ENCODE measurements at places on chromosomes 7 and 10.

DNA sequence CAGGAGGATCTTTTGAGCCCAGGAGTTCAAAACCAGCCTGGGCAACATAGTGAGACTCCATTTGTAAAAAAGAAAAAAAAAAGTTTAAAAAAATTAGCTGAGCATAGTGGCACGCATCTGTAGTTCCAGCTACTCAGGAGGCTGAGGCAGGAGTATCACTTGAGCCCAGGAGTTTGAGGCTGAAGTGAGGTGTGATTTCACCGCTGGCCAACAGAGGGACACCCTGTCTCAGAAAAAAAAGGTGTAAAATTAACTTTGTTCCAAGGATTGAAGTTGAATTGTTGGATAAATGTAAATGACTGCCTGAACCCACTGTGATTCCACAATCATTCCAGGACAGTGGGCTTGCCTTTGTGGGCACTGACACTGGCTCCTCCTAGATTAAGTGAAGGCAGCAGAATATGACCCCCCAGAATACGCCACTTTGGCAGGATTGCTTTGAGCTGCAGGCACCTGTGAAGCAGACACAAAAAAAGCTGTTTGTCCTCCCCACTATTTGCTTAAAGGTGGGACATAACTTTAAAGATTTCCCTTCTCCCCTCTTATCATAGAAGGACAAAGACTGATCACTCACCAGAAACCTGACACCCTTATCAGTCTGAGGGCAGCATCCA lies 57.2 kb upstream of the FOXI2 start:
- DNase-seq, result no peak

DNA sequence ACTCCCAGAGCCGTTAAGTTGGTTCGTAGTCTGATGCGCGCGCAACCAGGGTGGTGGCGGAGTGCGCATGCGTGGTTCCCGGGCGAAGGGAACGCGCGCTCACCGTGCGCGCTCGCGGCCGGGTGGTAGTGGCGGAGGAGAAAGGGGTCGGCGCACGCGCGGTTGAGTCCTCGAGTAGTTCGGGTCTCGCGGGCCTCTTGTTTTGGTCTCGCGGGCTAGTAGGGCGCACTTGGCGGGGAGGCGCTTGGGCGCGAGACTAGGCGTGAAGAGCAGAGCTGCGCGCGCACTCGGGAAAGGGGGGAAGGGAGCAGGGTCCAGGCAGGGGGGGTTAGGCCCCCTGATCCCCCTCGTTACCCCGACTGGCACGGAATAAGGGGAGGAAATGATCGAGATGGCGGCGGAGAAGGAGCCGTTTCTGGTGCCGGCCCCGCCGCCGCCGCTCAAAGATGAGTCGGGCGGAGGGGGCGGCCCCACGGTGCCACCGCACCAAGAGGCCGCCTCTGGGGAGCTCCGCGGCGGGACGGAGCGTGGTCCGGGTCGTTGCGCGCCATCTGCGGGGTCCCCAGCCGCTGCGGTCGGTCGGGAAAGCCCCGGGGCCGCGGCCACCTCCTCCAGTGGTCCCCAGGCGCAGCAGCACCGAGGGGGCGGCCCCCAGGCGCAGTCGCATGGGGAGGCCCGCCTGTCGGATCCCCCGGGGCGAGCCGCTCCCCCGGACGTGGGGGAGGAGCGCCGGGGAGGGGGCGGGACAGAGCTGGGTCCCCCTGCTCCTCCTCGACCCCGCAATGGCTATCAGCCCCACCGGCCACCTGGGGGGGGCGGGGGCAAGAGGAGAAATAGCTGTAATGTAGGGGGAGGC lies at the start of gene MEPCE:
Gene MEPCE (plus strand): TSS at position 195 of the 856 bp plus-strand sequence. CDS start 188 bp downstream, at position 383.
- peak; percentile 98 for DNase-seq

- DNase-seq, result peak; percentile 15
These were observed 139.7 kb downstream of the HTR7 start for GRCh38 chr10:90718182-90718581.

GRCh38 chr10:108454793-108455192 lies 1290.3 kb upstream of the SORCS1 start:
- DNase-seq, result peak; percentile 90

DNA sequence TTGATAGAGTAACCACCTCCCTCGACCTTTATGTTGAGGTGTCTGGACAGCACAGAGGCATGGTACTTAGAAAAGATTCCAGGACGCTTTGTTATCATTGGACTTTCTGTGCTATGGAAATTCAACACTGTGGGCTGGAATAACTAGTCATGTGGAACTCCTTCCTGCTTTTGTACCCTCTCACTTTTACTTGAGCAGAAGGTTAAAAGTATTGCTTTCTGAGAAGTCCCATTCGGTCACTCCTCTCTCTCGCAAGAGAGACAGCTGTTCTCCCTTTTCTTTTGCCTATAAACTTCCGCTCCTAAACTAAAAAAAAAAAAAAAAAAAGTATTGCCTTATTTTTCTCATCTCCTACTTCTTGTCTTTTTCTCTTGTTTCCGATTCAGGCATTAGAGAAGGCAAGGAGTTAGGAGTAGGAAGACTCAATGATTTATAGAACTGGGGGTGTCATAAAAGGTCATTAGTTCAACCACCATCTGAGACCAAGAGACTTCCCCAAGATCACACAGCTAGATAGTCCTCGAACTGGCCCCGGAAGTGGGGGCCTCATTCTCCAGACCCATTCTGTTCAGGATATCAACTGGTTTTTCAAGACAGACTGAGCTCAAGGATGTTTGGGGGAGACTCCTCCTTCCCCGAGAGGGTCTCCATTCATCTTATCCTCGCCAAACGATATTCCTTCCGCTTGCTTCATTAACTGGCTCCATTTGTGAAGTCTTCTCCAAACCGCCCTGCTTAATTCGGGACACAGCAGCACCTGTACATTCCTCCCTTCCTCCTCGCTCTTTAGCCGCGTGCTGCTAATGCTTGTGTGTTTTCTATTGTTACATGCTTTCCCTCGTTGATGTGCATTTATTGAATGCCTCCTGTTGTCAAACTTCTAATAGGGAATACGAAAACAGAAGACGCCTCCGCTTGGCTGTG lies 995 bp upstream of the INPP5F start:
- DNase-seq, result peak; percentile 9

DNA sequence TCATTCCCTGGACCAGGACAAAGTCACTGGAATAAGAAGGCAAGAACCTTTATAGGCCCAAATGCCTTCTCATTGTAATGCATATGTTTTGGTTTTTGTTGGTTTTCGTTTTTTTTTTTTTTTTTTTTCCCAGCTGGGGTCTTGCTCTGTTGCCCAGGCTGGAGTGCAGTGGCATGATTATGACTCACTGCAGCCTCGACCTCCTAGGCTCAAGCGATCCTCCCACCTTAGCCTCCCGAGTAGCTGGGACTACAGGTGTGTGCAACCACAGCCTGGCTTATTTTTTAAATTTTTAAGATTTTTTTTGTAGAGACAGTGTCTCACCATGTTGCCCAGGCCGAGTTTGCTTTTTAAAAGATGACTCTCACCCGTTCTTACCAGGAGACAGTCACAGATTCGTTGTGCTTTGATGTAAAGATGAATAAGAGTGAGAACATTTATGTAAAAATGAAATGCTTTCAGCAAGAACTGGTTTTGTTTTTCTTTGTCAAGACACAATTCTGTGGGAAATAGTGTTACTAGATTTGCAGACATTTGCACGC lies 7.6 kb downstream of the IQCE start:
- no peak for DNase-seq

DNA sequence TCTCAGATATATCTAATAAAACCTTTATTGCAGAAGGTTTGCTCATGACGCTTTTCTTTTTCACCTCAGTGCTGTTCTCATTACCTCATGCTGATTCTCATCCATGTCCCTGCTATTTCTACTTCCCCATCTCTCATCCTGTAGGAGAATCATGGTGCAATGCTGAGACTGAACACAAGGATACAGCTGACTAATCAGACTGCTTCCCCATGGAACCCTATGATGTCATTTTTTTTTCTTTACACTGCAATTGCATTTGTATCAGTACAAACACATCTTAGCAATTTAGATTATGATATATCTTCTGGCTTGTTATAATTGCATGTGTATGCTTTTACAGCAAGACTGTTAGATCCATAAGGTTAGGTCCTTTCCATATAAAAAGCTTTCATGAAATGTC lies 93.7 kb downstream of the SEMA3A start:
- peak; percentile 45 for DNase-seq

GRCh38 chr10:92929896-92930295 lies 81.6 kb downstream of the EXOC6 start:
- DNase-seq, result no peak

DNA sequence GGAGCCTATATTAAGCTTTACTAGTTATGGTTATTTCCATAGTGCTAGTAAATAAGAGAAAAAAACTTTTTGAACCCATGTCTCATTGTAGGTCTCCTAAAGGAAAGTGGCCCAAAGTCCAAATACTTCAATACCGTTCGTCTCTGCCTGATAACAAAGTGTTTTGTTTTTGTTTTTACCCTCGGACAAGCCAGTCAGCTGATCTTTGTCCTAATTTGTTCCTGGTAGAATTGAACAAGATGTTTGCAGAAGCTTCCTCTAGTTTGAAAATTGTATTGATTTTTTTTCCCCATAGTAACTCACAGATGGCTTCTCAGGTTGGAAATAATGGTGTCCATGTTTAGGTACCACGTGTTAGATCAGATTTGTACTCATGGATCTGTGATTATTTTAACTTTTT lies 335.8 kb upstream of the KAT6B start:
- no peak for DNase-seq

GRCh38 chr7:104950754-104951153 lies 63.3 kb upstream of the KMT2E start:
- DNase-seq, result peak; percentile 22

DNA sequence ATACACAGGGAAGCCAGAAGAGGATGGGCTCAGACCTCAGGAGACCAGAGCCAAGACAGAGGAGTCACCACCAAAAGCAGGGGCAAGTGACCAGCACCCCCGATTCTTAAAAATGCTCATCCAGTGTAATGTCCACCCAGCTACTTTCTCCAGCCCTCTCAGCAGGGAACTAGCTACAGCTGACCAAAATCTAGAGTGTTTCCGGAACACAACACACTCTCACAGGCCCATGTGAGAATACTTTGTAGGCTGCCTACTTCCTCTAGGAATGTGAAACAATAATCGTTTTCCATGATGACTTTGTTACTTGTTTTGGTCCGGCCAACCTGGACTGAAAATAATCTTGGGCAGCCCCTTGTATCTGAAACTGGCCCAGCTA lies 14.5 kb downstream of the PSAP start:
- DNase-seq, result no peak

GRCh38 chr10:131418681-131419080 lies 107.2 kb upstream of the TCERG1L start:
- DNase-seq, result peak; percentile 2

GRCh38 chr7:66261941-66262340 lies 56.8 kb downstream of the TPST1 start:
- no peak for DNase-seq

DNA sequence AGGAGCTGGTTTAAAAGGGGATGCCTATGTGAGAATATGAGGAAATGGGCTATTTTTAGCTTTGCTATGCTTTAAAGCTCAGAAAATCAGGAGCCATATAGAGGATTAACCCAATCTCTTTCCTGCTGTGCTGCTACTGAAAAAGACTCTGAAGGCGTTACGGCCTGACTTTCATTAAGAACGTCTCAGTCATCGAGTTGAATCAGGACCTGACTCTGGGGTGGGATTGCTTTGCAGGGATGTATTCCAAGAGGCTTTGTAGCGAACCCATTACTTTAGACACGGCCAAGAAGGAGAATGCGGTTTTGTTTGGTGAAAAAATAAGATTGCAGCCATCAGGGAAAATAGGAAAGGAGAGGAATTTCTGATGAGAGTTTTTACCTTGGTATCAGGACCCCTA lies 426.9 kb downstream of the CCSER2 start:
- DNase-seq, result no peak

GRCh38 chr10:61882621-61883370 lies 18.7 kb upstream of the ARID5B start:
- DNase-seq, result peak; percentile 79

- DNase-seq, result peak; percentile 53
These were observed 220.5 kb upstream of the HGF start for GRCh38 chr7:81990395-81990794.

DNA sequence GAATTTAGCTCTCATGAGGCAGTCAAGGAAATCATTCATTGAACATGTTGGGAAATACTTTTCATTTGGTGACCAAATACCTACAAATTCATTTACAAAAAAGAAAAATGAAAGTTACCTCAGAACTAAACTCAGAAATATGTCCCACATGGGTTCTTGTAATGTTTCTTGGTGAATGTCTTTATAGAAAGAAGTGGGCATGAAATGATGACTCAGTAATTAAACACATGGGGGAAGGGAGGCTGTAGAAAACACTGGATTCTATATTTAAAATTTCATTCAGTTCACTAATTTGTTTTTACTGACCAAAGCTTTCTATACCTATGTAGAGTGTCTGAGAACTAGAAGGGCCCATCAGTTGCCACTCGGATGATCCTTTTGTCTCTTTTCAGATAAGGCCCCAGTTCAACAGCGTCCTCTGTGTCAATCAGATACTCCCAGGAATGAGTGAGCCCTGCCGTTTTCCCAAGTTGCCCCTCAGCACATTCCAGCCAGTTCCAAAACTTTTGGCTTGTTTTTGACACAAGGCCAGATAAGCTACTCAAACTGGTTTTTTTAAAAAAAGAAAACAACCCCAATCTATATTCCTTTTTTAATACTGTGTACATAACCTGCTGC lies 49.3 kb upstream of the AGBL3 start:
- DNase-seq, result peak; percentile 27

DNA sequence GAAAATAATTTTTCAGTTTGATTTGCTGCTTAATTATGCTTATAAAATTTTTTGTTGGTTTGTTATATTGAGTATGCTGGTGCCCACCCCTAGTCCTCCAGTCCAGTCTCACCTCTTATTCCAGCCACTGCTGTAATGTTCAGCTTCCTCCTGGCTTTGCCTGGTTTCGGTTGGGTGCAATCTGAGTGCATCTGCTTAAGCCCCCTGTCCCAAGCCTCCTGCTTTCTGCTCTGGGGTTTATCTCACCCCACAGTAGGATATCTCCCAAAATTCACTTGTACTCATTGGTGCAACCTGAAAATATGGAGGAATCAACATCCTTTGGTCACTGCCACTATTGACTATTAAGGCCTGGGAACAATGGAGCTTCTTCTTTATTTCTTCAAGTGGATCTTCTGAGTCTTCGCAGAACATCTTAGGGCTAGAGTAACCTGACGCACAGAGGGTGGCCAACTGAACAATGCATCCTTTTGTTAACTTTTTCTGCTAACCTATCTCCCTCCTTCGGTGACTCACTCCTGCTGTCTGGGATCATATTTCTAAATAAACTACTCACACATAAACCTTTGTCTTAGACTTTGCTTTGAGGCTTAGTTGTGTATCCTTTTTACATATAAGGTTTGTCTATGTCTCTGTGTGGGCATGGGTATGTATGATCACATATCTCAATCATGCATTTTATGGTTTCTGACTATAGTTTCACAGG lies 19.1 kb upstream of the SOSTDC1 start:
- DNase-seq, result no peak

DNA sequence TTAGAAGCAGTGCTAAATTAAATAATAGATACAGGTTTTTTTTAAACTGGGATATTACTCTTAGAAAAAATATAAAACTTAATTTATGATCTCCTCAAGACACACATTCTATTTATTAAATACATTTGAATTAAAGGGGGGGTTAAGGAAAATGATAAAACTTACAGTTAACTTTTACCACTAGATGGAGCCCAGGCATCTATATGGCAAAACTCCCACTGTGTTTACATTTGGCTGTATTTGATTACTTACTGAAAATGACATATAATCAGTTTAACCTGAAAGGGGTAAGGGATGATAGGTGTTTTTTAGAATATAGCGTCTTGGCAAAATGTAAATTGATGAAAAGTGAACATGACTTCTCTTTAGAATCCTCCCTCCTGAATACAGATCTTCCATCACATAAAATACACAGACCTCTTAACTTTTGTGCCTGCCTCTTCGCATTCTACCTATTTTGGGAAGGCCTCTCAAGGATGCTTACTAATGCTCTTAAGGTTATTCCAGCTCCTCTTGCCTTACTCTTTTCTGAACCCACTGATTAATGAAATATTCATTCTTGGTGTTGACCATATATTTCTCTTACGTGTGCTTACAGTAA lies 235.7 kb downstream of the AGMO start:
- DNase-seq, result peak; percentile 40
